ENCODE measurements at places on chromosomes 12 and 14.

DNA sequence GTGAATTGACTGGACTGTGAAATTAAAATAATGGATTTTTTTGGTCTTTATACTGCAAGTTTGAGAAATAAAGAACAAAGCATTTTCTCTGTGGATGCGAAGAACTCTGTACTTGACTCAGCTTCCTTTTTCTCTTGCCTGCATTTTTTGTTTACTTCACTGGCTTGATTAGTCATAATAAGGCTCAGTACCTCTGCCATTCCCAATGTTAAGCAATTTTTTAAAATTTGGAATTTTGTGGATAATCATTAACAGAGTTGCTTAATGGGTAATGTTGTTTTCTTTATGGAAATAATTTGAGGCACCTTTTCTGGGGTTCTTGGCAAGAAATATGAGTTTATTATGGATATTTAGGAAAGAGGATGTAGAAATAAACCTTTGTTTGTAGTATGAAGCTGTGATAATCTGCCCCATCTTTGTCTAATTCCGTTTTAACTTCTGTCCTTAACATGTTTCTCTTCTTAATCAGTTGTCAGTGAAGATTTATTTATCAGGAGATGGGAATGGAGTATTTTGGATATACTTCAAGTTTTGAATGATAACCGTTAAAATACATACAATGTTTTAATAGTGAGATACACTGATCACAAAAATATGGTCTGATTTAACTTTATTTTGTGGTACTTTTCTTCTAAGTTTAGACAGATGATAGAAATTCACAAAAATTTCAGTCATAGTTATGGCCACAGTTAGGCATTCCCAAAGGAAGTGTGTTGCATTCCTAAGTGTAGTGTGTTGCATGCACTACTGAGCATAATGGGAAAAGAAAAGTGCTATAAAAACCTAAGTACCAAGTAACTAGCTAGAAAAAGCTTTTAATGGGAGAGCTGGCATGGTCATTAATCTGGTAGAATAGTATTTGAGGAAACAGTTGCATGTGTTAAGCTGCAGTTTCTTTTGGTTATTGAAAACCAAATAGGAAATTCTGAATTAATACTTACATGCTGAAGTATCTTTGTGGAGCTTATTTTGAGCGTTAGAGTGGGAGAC is 27.7 kb downstream of the WNK1 start:
- H3K27me3 ChIP-seq, result no peaks in the 10 kb centered on the region
- DNase-seq, result no peak
- H3K4me1 ChIP-seq, result peaks cover 59% of the 10 kb centered on the region
- peak overlapping the region; percentile 80 for H3K27ac ChIP-seq
- H3K4me3 ChIP-seq, result peak overlapping the region; percentile 64
- H3K36me3 ChIP-seq, result peaks cover 2% of the 10 kb centered on the region

GRCh38 chr14:38901791-38902190 is 201.2 kb downstream of the SEC23A start:
- no peak overlapping the region for H3K27ac ChIP-seq
- DNase-seq, result no peak
- H3K4me1 ChIP-seq, result no peaks in the 10 kb centered on the region
- no peak overlapping the region for H3K4me3 ChIP-seq

- H3K4me3 ChIP-seq, result no peak overlapping the region
- no peak for DNase-seq
- H3K4me1 ChIP-seq, result peaks cover 7% of the 10 kb centered on the region
- no peaks in the 10 kb centered on the region for H3K27me3 ChIP-seq
- no peaks in the 10 kb centered on the region for H3K36me3 ChIP-seq
- no peak overlapping the region for H3K27ac ChIP-seq
Observed at GRCh38 chr12:131223791-131224225, 270.1 kb downstream of the ADGRD1 start.

DNA sequence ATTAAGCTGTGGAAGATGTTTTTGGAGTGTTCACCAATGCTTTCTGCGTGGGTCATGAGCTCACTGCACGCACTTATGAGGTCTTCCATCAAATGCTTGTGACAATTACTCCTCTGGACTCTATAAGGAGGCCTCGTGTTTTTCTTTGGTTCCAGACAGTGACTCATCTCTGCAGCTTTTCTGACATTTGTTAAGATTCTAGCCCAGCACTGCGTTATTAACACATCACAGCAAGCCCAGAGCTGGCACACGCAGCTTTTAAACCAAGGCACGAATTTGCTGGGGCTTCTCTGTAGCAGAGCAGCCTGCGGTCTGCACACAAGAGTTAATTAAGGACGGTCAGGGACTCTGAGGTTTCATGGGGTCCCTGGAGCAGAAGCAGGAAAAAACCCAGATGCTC is 16.9 kb downstream of the MEG3 start:
- no peak overlapping the region for H3K4me3 ChIP-seq
- no peaks in the 10 kb centered on the region for H3K4me1 ChIP-seq

DNA sequence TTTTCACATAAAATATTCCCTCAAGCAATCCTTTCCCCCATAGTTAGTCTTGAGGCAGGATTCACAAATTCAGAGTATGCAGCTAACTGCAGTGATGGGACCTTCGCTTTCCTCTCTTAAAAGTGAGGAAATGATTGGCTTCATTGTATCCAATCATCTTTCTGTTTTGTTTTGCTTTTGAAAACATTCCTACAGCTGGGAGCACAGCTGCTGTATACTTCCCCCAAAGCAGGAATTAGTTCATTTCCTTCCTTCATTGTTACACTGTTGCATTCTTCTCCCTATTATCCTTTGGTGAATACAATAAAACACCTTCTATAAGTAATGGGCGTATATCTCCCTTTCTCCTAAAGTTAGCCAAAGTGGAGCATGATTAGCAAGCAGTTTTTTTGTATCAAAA is 9.4 kb upstream of the GAS2L3 start:
- no peak overlapping the region for H3K27ac ChIP-seq
- no peaks in the 10 kb centered on the region for H3K4me1 ChIP-seq
- H3K36me3 ChIP-seq, result no peaks in the 10 kb centered on the region
- H3K4me3 ChIP-seq, result no peak overlapping the region
- peaks cover 28% of the 10 kb centered on the region for H3K27me3 ChIP-seq

DNA sequence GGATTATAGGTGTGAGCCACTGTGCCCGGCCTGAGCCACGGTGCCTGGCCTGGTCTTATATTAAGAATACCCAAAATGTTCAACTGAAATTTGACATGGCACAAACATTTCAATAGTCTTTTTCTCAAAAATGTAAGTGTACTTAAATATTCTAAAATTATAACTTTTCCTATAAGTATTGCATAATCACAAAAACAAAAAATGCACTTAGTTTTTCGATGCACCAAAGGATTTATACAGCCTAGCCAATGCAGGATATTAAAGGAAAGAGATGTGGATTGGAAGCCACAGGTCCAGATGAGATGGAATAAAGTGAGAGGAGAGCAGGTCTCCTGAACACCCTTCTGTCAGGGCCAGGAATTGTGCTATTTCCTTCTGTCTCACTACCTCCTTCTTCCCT is 62.8 kb downstream of the ZC3H14 start:
- no peak overlapping the region for H3K4me3 ChIP-seq
- H3K4me1 ChIP-seq, result no peaks in the 10 kb centered on the region
- H3K36me3 ChIP-seq, result no peaks in the 10 kb centered on the region
- DNase-seq, result no peak

DNA sequence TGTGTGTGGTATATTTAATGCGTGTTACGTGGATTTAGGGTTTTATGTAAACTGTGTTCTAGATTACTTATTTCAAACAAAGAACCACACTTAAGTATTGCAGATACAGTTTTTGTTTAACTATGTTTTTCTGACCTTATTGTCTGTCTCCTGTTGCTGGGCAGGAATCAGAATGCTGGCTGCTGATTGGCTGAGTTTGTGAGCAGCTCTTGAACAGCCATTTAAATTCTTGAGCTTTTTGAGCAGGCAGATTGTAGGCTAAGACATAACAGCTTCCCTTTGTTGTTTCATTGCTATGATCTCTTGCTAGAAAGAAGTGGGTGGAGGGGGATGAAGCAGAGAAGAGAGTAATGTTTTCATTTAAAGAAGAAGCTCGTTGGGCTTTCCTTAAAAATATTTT is 52.2 kb downstream of the ATF7IP start:
- peak overlapping the region; percentile 85 for H3K27ac ChIP-seq
- no peaks in the 10 kb centered on the region for H3K27me3 ChIP-seq
- DNase-seq, result peak; percentile 81

DNA sequence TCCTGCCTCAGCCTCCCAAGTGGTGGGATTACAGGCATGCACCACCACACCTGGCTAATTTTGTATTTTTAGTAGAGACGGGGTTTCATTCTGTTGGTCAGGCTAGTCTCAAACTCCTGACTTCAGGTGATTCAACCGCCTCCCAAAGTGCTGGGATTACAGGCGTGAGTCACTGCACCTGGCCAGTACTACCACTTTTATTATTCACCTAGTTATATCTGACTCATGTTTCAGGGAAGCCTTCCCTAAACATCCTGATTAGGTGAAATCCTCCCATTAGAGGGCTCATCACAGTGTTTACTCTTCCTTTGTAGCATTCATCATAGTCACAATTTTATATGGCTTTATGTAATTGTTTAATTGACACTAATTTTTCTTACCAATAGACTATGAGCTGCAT is 295.3 kb upstream of the SOX5 start:
- H3K27ac ChIP-seq, result no peak overlapping the region
- no peaks in the 10 kb centered on the region for H3K36me3 ChIP-seq
- DNase-seq, result no peak
- no peaks in the 10 kb centered on the region for H3K27me3 ChIP-seq

DNA sequence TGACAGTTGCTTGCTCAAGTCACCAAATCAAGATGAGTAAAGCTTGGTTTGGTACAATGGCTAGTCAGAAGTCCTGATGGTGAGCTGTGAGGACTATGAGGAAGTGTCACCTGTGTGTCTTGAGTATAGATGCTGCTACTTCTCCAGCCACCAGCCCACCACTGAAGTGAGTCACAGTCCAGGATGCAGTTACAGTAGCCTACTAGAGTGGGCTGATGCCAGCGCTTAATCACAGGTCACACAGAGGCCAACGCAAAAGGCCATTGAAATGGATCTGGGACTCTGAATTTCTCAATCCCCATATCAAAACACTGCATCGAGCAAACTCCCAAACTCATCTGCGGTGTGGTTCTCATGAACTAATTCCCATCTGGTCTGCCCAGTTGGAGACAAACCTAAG is 223.1 kb downstream of the ANO6 start:
- no peaks in the 10 kb centered on the region for H3K4me1 ChIP-seq
- H3K36me3 ChIP-seq, result no peaks in the 10 kb centered on the region
- no peak overlapping the region for H3K4me3 ChIP-seq
- no peaks in the 10 kb centered on the region for H3K27me3 ChIP-seq
- H3K27ac ChIP-seq, result no peak overlapping the region

GRCh38 chr12:11727133-11727664 is 77.7 kb downstream of the ETV6 start:
- peak overlapping the region; percentile 38 for H3K27ac ChIP-seq
- H3K27me3 ChIP-seq, result no peaks in the 10 kb centered on the region

- H3K4me1 ChIP-seq, result no peaks in the 10 kb centered on the region
- no peak for DNase-seq
- H3K4me3 ChIP-seq, result no peak overlapping the region
Observed at GRCh38 chr12:69553628-69554248, 31.5 kb upstream of the CCT2 start.

- DNase-seq, result no peak
- H3K36me3 ChIP-seq, result no peaks in the 10 kb centered on the region
Observed at GRCh38 chr14:65173973-65174693, 71.8 kb upstream of the MAX start.

- no peaks in the 10 kb centered on the region for H3K4me1 ChIP-seq
- no peak overlapping the region for H3K4me3 ChIP-seq
- no peaks in the 10 kb centered on the region for H3K27me3 ChIP-seq
- H3K36me3 ChIP-seq, result no peaks in the 10 kb centered on the region
- no peak for DNase-seq
Observed at GRCh38 chr14:95585953-95586620, 51.2 kb downstream of the GLRX5 start.

DNA sequence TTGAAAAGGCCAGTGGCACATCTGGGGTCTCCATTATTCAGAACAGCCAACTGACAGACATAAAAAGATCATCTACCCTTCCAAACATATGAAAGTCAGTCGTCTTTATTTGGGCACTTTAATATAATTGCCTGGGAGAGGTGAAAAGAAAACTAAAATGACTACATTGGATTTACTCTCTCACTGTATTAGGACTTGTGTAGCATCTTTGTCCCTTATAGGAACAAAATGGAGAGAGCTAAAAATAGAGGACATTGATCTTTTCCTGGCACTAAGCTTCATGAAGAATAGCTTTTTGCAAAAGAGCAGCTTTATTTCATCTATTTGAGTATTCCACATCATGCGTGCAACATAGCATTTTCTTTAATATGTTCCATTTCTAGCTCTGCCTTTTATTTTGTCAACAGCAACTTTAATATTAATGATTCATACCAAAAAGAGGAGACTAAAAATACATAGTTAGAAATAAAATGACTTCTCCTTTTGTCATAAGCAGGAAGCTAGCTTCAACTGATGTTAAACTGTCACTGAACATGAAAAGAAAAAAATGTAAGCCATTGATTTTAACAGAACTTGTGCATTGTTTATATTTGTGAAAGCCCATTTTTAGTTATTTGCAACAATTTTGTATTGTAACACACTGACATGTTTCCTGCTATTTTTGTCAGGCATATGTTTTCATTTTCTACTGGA is 254.6 kb downstream of the SEC23A start:
- no peaks in the 10 kb centered on the region for H3K4me1 ChIP-seq
- no peak overlapping the region for H3K27ac ChIP-seq
- no peak for DNase-seq

DNA sequence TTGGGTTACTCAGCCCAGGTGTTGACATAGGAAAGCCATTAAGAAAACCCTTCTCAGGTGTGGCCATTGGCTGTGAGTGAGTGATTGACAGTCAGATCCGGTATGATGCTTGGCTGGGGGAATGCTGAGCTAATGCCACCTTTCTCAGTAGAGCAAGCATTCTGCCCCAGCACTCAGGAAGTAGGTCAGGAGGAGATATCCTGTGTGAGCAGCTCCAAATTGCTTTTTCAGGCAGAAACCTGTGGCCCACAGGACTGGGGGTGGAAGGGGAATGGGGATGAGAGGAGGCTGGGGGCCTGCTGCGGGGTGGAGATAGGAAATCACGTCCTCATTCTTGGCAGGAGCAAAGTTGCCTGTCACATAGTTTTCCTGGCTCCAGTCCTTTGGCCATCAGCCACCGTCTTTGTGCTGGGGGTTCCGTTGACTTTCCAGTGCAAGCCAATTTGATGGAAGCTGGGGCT is 55.7 kb downstream of the NINJ2 start:
- H3K27me3 ChIP-seq, result no peaks in the 10 kb centered on the region
- no peaks in the 10 kb centered on the region for H3K36me3 ChIP-seq
- peaks cover 40% of the 10 kb centered on the region for H3K4me1 ChIP-seq
- peak; percentile 19 for DNase-seq
- H3K27ac ChIP-seq, result no peak overlapping the region

- H3K27ac ChIP-seq, result no peak overlapping the region
- H3K4me1 ChIP-seq, result no peaks in the 10 kb centered on the region
- H3K4me3 ChIP-seq, result no peak overlapping the region
- no peak for DNase-seq
Observed at GRCh38 chr12:24507827-24508226, 441.1 kb downstream of the BCAT1 start.

DNA sequence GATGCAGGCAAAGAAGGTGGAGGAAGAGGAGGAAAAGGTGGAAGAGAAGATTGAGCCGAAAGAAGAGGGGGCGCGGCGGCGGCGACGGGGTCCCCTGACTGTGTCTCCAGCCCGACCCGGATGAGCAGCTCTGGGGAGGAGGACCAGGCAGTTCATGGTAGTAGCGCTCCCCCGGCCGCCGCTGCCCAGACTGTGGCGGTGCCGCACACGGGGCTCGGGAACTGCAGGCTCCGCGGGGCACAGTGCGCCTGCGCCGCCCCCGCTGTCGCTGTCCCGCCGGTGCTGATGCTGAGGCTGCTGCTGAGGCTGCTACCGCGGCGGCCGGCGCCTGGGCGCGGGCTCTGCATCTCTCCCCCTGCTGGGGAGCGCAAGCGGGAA is at the start of gene KCNH5:
Gene KCNH5 (minus strand): TSS at position 225 of the 378 bp plus-strand sequence. CDS start 272 bp downstream, outside the sequence.
- H3K27ac ChIP-seq, result no peak within 1 kb of the TSS
- H3K4me1 ChIP-seq, result no peaks in the 10 kb centered on the region
- no peak within 1 kb of the TSS for H3K4me3 ChIP-seq
- DNase-seq, result no peak

Data from activated CD4-positive, alpha-beta T cell treated with anti-CD3 and anti-CD28 coated beads, Interleukin-2, amount 10 ng/mL, durations not matched to agents 7 days and 5 days (primary cell).